NCI-H1930 (cell line): ENCODE measurements at places on chromosomes 4 and X.
A peak's percentile ranks its signal among the peaks of the same experiment; 100 is the strongest.

DNA sequence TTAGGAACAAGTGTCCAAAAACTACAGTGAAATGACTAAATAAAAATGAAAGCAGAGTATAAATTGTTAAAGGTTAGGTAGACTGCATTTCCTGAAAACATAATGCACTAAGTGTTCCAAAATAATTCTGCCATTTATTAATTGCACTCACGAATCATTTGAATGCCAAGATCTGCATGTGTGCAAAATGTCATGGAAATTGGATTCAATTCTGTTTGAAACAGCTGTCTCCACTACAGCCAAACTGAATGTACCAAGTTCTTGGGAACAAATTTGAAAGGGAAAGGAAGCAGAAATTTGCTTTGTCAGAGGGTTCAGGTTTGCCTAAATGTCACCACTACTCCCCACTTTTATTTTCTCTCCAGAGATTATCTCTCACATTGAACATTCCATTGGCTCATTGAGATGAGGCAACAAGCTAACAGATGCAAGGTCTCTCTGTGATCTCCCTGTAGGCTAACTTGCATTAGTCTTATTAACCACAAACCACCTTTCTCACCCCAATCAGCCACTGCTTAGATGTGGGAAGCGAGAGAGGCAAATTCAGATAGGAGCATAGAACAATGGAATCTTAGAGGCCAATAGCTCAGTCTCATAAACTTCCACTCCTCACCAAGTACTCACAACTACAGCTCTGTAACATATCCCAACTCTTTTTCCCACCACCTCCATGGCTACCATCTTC, 226.6 kb downstream of the KDR start:
- DNase-seq: no peak

DNA sequence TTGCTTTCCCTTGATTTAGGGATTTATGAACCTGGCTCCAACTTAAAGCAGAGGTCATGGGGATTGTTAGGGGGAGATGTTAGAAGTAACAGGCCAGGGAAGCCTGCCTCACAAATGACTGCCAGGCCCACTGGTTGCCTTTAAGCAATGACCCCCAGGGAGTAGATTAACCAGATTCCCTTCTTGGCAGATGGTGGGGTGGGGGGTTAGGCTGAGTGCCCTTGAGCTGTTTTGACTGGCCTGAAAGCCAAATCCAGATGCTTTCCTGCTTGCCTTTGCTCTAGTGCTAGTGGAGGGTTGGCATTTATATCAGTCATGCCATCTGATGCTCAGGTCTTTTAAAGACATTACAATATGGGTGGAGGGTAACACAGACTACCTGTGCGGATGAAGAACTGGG, 128.1 kb downstream of the TMEM164 start:
- DNase-seq: no peak

GRCh38 chr4:41281038-41281634, 24.4 kb downstream of the UCHL1 start:
- DNase-seq: peak; percentile 56

GRCh38 chr4:8391972-8392371, 48.6 kb downstream of the ACOX3 start:
- no peak for DNase-seq

DNA sequence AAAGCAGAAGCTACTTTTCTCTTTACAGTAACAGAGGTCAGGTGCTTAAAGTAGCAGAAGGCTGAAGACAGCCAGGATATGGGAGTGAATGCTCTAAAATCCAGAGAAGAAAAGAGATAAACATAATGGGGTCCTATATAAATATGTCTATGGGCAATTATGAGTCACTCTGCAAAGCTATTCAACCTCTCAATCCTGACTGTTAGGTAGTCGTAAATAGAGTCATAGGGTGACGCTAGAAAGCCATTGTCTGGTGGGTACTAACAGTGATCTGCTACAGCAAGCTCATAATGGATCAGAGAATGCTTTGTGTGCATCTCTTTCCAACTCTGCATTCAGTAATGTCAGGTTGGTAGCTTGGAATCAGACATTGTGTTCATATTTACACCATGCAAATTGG, 53.5 kb upstream of the PDE5A start:
- DNase-seq: peak; percentile 87

DNA sequence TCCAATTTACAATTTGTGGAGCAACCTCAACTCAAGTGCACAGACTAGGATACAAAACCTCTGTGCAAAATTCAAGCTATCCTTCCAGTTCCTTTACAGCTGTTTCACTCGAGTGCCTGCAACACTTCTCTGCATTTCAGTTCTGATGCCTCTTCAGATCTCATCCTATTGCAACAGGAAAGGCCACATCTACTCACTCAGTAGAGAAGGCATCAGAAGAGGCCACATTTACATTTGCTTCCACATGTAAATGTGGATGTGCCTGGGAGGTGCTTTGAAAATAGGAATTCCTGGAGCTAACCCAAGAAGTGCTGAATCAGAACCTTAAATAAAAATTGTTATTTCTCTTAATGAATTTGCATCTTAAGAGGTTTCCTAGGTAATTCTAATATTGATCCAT, 45.8 kb upstream of the SERTM2 start:
- no peak for DNase-seq
